NCI-H2081 treated with DMSO at 0.1 percent for 48 hours (cell line): ENCODE measurements at places on chromosomes 7 and 10.

GRCh38 chr7:7188091-7188490, 5.7 kb downstream of the C1GALT1 start:
- DNase-seq = no peak

DNA sequence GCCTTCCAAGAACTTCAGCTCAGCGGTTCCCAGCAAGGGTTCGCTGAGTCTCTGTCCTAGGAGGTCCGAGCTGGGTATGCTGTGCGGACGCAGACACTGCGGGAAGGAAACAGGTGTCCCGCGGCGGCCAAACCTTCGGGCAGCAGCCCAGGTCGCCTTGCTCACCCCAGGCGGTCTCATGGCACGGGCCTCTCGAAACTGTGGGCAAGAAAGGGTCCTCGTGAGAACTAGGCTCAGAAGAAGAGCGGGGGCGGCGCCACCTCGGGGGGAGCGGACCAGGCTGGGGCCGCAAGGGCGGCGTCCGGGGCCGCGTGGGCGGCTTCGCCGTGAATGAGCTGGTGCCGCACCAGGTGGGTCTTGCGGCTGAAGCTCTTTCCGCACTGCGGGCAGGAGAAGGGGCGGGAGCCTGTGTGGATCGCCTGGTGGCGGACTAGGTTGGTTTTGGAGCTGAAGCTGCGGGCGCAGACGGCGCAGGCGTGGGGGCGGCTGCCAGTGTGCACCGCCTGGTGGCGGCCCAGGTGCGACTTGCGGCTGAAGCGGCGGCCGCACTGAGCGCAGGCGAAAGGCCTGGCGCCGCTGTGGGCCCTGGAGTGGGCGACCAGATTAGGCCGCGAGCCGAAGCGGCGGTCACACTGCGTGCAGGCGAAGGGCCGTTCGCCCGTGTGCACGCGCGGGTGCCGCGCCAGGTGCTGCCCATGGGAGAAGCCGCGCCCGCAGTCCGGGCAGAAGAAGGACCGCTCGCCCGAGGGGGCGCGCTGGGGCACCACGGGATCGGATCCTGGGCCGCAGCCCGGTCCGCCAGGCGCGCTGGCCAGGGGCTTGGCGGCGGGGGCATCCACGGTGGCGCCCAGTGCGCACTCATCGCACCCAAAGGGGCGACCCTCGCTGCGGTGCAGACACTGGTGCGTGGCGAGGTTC, 8.6 kb downstream of the ZNF467 start:
- no peak for DNase-seq

DNA sequence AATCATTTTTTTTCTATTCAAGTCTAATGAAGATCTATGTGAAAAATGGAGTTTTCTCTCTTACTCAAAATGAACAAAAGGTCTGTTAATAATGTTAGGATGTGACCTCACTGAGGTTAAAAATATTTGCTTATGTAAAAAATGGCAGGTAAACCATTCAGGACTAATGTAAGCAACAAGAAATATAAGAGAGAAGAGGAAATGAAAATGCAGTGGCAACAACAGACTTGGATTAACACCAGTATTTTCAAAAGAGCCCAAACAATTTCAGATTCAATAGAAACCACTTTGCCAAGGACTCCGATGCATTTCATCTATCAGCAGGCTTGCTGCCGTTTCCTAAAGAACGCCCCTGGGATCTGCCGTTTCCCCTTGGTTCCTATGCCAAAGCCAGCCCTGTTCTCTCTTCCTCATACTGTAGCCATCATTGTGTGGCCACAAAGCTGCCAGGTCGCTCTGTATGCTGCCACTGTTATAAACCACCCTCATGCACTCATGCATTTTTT, 66.4 kb downstream of the MTURN start:
- no peak for DNase-seq

DNA sequence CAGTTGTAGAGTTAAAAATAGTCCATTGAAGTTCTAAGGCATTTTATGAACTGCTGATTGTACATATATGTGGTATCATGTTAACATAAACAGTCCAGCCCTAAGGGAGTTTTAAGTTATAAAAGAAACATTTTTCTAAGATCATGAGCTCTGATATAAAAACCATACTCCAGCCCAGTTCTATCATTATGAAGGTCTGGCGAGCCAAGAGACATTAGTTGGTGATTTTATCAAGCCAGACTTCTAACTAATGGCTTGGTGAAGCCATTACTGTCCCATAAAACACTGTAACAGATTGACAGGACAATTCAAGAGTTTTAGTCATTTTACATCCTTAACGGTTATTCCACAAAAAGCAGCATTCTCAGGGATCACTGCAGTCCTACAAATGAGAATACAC, 221.6 kb downstream of the RNLS start:
- no peak for DNase-seq

- no peak for DNase-seq
Observed at GRCh38 chr7:157786375-157787274, 449.8 kb downstream of the DNAJB6 start.

DNA sequence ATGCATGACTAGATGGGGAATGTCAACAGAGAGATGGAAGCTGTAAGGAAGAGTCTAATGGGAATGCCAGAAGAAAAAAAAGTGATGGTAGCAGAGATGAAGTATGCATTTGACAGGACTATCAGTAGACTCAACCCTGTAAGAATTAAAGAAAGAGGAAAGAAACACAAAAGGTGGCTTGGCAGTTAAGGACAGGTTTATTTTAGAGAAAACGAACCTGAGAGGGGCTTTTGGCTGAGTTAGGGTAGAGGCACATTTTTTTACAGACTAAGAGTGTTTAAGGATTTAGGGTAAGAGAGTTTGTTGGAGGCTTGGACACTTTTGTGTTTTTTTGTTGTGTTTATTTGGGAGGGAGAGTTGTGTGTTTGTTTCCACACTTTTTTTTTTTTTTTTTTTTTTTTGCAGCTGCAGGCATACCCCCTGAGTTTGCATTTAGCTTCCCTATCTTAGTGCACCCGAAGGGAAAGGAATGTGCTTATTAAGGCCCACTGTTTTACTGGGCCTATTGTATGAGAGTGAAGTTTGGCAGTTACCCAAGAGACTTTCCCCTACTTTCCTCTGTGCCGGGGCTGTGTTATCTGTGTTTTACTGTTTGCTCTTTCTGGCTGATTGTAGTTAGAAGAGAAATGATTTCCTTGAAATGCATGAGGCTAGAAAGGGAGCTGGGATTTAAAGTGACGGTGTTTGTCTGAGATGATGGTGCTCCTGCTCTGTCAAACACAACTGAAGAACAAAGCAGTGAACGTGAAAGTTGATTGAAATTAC, 32.0 kb downstream of the NPVF start:
- DNase-seq = no peak

DNA sequence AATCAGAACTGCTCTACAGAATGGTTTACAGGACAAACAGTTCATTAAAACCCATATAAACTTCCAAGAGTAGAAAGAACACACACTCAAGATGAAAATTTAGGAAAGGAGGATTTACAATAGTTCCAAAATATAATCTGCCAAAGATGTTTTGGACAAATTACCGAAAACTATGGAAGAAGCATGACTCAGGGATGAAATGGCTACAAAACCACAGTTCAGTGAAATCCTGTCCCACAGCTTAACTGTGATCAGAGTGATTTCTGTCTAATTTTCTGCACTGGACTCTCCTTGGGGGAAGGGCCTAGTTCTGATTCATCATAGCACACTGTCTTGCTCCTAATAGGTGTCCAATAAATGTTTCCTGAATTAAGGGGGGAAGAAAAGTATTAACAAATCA, 82.2 kb downstream of the HIPK2 start:
- DNase-seq = no peak

- DNase-seq = no peak
Observed at GRCh38 chr10:122303271-122304053, 32.4 kb downstream of the BTBD16 start.

- DNase-seq = no peak
Observed at GRCh38 chr7:32533276-32534029, 38.2 kb downstream of the AVL9 start.

DNA sequence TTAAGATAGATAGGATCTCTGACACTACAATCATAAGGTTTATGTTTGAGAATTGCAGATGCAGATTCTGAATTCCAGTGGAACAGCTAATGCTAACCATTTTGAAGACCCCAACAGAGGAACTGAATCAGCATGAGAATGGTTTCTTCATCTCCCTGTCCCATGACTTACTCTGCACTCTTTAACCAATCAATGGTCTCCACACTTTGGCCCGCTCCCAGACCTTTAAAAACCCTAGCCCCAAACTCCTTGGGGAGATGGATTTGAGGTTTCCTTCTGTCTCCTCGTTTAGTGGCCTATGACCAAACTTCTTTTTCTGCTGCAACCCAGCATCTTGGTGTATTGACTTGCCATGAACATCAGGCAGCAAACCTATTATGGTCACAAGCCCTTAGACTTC, 804.9 kb downstream of the LRMDA start:
- DNase-seq = no peak

DNA sequence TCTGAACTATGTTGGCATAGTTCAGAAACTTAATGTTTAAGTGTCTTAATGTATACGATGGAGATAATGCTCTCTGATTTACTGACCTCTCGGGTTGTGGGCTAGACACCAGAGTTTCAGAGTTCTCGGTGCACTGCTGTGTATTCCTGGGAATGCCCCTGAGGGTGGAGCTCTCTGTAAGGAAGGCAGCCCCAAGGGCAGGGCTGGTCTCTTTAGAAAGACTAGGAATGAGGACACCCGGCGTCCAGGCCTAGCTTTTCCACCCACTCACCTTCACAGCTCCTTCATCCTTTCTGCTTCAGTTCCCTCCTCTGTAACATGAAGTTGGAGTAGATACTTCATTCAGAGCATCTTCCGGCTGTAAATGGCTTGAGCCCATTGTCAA, 536.6 kb upstream of the GALNT17 start:
- no peak for DNase-seq

GRCh38 chr10:119355930-119356329, 148.6 kb downstream of the GRK5 start:
- no peak for DNase-seq

DNA sequence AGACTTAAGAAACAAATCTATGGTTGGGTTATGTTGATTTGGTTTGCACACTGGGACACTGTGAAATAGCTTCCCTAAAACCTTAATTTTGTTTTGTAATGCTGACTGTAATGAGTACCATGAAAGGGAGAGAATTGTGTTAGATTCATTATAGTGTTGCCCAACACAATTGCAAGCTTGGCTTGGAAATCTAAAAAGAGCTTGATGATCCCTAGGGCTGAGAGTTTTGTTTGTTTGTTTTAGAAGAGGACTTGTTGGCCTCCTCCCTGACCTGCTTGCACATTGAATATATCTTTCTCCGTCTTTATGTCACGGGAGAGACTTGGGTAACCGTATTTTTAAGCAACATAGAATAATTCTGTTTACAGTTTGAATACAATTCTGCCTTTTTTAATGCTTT, 410.1 kb downstream of the ARL4A start:
- no peak for DNase-seq

- no peak for DNase-seq
Observed at GRCh38 chr10:6537770-6538169, 42.3 kb downstream of the PRKCQ start.

DNA sequence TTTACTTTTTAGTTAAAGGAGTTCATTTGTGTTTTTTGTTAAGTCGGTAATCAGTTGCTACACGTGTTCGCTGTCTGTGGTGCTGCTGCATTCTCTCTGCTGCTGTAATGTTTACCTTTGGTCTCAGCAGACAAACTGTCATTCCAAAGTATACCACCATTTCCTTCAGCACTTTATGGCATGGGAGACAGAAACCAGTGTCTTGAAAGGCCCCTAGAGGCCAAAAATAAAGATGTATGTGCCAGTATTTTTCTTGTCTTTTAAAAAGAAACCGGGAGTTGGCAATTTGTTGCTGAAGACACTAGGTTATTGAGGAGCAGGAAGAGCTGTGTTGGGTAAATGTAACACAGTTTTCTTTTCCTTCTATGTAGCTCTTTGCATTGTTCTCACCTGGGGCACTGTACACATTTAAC, 24.1 kb downstream of the ZNF92 start:
- DNase-seq = no peak

GRCh38 chr7:33733870-33734650, 171.3 kb upstream of the BMPER start:
- no peak for DNase-seq

DNA sequence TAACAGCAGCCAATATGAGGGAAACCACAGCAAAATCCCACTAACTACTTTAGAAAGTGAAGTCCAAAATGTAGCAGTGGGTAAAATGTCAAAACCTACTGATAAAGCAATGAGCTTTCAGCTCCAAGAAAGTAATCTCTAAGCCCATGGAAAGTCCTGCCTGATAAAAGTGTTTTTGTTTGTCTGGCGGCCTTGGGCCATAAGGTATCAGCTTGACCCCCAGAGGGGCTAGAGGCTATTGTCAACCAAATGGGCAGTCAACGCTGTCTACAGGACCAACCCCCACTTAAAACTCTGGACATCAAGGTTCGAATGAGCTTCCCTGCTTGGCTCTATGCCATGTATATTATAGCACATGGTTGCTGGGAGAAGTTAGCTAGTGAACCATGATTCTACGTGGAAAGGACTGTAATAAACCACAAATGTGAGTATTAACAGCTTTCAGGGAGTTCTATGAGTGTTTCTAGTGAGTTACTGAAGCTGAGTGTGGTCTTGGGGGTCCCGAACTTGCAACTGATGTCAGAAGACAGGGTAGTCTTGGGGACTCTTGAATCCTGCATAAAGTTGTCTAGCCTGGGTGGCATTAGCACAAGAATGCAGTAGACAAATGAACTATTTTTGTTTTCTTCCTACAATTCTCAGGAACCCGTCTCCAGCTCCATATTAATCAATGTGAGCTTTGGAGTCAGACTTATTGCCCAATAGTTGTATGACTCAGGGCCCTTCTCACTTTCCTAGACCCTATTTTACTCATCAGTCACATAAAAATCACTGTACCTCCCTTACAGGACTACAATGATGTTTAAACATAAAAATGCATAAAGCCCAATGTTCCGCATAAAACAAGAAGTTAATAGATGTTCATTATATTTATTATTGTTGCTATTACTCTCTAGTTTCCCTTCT, 164.9 kb downstream of the DGKI start:
- no peak for DNase-seq

GRCh38 chr10:98402931-98403718, 11.9 kb downstream of the PYROXD2 start:
- DNase-seq = no peak

- no peak for DNase-seq
Observed at GRCh38 chr10:123472606-123473005, 193.5 kb upstream of the GPR26 start.

GRCh38 chr10:104580774-104581675, 60.1 kb upstream of the SORCS3 start:
- no peak for DNase-seq

DNA sequence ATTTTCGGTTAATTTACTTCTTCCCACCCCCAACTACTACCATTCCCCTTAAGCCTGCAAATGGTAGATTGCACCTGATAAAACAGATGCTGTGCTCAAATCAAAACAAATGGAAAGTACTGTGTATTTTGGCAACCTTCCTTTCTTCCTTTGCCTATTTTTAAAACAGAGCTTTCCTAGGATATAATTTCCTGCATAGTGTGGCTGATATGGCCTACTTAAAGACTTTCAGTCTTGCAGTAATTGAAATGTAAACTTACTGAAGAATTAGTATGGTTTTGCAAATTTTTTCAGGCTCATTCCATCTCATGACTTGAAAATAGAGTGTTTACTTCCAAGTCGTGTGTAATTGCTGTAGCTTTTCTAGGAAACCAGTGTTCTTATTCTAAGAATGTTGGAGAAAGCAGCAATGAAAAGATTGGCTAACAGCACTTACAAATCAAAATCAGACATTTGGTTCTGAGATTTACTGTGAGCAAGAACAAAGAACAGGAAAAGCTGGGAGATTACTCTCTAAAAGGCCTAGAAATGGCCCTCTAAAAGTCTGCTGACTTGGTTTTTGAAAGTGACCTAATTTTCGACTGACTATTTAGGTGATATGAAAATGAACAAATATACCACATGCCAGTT, 52.0 kb downstream of the REEP3 start:
- DNase-seq = peak; percentile 65
